ENCODE measurements at places on chromosomes 4 and X.

DNA sequence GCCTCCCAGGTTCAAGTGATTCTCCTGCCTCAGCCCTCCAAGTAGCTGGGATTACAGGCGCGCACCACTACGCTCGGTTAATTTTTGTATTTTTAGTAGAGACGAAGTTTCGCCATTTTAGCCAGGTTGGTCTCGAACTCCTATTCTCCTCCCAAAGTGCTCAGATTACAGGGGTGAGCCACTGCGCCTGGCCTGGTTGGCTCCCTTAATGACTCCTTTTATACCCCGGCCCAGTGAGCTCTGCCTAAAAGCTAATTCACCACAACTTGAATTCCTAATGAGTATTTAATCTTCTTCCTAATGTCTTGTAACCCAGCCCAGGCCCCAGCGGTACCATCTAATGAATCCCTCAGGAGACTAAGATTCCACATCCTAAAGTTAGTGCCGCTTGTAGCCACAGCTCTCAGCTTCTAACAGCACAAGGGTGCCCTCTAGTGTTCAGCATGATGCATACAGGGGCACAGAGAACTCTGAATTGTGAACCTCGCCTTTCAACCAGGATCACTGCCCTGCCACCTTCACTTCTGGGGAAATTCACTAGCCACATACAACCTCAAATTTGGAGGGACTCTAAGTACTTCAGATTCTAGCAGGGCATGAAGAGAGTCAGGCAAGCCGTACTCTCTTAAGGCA is 89.5 kb downstream of the OR13H1 start:
- DNase-seq = peak; percentile 3

- no peak for DNase-seq
Observed at GRCh38 chrX:103453655-103454054, 65.6 kb downstream of the RAB40A start.

DNA sequence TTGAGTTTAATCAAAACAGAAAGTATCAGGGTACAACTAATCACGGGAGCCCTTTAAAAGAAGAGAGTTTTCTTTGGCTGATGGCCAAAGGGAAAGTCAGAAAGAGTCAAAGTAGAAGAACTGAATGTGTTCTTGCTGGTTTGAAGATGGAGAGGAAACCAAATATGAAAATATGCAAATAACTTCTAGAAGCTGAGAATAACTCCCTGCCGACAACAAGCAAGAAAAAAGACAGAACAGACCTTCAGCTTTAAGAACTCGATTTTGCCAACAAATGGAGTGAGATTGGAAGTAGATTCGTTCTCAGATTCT is 903.8 kb downstream of the STIM2 start:
- no peak for DNase-seq

- DNase-seq = peak; percentile 26
Observed at GRCh38 chrX:1316527-1316926, 20.1 kb upstream of the IL3RA start.

GRCh38 chr4:87033902-87034301 is 99.1 kb downstream of the AFF1 start:
- no peak for DNase-seq

- no peak for DNase-seq
Observed at GRCh38 chr4:89582756-89583505, 254.0 kb downstream of the SNCA start.

DNA sequence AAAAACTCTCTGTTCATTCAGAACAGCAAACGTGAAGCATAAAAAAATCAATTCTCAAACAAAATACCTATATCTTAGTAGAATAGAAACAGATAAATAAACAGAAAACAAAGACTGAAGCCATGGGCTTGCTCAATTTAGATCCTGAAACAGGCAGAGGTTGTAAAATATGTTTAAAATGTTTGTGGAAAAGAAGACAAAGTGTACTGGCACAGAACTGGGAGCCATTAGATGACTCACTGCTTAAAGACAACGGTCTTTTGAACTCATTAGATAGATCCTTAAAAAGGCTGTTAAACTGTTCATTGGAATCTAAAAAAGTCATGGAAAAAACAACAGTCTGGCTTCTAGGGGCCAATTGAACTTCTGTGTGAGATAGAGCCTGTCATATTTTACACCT is 247.0 kb upstream of the NDST4 start:
- no peak for DNase-seq

- no peak for DNase-seq
Observed at GRCh38 chrX:63128509-63128908, 222.6 kb downstream of the SPIN4 start.

DNA sequence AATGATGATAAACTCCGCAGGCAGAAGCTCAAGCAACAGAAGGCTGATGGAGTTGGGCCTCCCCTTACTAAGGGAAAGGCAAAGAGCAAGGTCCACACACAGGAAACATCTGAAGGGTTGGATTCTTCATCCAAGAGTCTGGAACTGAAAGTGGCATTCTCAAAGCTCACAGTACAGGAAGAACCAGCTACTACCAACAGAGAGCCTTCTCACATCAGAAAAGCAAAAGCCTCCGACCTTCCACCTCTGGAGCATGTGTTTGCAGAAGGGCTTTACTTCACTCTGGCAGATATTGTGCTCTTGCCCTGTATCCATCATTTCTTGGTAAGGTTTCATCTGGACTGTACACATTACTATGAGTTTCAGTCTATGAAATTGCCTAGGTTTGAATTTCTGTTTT is 10.6 kb downstream of the GSTCD start:
- no peak for DNase-seq

GRCh38 chr4:86921608-86922252 is 13.1 kb upstream of the AFF1 start:
- no peak for DNase-seq

DNA sequence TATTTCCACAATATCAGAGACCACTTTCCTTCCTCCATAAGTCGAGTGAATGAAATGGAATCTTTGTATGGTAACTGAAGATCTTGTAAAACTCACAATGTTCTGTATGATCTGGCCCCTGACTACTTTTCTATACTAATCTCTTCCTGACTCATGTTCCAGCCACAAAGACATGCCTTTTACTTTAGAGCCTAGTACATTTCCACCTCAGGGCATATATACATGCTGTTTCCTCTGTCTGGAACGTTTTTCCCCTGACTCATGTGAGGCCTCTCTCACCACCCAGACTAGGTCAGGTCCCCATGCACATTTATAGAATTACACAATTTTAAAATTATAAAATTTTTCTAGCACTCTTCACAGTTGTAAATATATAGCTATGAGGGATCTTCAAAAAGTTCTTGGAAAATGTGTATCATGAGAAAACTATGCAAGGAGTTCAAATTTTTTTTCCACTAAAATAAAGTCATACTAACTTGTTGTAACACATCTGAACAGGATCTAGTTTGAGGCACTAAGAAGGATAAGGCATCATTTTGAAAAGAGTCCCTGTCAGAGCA is 208.8 kb downstream of the SH2D1A start:
- DNase-seq = no peak

DNA sequence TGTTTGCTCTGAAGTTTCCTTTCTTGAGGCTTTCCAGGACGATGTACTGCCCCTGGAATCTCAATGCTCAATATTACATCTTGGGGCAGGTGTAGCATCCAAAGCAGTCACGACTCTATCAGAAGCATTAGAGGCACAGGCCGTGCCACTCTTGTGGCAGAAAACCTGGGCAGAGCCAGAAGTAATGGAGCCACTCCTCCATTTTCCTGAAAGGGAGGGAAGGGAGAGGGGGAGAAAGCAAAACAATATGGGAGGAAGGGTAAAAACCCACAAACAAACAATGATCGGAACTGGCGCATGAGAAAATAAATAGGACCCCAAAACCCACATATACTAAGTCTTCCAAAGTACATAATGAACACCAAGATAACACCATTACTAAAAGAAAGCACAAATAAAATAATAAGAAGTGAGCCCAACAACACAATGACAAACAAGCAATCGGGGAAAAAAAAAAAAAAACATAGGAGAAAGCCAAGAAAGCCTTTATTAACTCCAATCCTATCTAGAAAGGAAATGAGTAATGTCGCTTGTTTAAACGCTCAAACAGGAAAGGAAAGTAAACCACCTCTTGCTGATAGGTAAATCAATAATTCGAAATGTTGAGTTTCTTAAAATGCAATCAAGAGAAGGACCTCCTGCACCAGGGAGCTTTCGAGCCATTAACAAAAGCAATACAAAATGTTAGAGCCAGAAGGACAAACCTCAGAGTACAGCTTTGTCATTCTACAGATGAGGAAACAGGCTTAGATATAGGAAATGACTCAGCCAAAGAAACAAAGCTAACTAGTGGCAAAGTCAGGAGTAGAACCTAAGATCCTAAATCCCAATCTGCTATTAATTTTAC is 117.4 kb downstream of the ATRX start:
- DNase-seq = no peak

GRCh38 chr4:153335665-153336064 is 8.8 kb upstream of the MND1 start:
- DNase-seq = no peak

- peak; percentile 34 for DNase-seq
Observed at GRCh38 chr4:7336732-7337131, 98.0 kb downstream of the PSAPL1 start.
